SK-N-SH (cell line): ENCODE measurements at places on chromosomes 2 and 18.

DNA sequence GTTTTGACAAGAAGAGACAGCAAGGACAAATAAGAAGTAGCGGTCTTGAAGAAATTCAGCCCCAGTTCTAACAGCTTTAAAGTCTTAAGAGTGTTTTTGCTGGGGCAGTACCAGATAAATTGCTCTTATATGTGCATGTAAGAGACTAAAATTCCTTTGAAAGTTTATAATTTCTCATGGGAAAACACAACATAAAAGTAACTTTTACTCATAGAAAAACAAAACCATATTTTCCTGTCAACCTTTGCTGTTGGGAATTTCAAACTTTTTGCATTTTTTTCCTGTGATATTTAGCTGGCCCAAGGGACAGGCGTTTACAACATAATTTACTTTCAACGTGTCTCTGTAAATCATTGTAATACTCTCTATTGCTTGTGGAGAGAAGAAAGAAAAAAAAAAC, 767.8 kb upstream of the ZEB2 start:
- DNase-seq = no peak

DNA sequence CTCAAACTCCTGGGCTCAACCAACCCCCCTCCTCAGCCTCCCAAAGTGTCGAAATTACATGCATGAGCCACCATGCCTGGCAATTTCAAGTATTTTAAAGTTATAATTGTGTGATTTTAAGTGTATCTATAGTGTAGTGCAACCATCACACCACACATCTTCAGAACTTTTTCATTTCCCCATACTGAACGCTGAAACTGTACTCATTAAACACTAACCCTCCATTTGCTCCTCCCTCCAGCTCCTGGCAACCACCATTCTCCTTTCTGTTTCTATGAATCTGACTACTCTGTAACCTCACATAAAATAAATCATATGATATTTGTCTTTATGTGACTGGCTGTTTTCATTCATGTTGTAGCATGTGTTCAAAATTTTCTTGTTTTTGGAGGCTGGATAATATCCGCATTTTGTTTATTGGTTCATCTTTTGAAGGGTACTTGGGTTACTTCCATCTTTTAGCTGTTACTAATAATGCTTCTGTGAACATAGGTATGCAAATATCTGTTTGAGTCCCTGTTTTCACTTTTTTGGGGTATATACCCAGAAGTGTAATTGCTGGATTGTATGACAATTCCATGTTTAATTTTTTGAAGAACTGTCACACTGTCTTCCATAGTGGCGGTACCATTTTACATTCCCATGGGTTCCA, 188.2 kb downstream of the PLCL1 start:
- no peak for DNase-seq

DNA sequence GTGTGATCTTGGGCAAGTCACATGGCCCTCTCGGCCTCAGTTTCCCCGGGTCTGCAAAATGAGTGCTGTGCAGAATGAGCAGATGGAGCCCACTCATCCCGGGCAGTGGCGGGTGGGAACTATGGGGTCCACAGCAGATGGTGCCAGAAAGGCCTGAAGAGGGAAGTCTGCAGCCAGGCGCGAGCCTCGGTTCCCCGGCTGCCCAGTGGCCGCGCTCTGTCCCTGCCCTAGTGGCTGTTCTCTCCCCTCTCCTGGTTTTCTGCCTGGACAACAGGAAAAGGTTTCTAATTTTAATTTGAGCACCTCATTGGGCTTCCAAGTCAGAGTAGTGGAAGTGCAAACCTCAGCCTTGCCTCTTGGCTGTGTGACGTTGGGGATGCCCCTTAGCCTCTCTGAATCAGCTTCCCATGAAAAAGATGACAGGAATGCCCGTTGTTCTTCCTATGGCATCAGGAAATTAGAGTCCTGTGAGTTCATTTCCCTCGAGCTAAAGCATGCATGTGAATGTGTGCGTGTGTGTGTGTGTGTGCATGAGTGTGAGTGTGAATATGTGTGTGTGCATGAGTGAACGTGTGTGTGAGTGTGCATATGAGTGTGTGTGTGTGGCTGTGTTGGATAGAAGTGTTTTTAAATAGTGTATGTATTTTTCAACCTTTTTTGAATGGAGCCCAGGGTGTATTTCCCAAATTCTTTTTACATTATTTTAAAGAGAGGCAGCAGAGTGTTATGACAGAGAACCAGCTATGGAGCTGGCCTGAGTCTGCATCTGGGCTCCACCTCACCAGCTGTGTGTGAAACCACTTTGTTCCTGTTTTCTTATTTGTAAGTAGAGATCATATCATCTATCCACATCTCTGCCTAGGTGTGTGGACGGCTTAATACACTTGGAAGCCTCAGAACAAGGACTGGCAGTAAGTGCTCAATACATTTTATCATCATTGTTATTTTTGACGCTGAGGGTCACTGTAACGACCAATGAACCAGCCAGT, 41.3 kb downstream of the RRM2 start:
- peak; percentile 35 for DNase-seq

DNA sequence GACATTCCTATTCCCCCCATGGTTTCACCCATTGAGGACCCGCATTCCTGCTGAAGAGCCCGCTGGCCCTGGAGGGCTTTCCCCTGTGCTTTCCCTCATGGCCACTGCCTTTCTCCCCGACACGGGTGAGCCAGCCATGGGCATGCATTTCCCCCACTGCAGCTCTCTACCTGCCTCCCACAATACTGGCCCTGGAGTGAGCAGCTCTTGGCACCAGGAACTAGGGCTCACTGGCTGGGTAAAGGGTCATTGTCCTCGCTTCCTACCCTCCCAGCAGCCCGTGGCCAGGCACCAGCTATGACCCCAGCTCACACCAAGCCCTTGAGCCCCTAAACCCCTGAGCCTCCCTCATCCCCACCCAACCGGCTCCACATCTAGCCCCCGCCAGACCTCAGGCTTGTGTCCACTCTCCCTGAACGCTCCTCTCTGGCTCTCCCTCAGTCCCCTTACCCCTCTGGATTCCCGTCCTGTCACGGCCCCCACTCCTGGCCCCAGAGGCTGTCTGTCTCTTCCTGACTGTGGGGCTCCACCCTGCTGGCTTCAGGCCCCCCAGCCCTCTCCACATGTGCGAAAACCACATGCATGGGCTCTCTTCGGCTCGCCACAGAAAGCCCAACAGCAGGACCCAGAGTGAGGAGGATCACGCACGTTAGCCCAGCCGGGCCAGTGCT, 199.8 kb downstream of the ZFP36L2 start:
- DNase-seq = no peak

GRCh38 chr2:84885111-84885510, 4.2 kb upstream of the TRABD2A start:
- no peak for DNase-seq

GRCh38 chr2:231545105-231545902, 15.1 kb upstream of the NMUR1 start:
- DNase-seq = no peak

- DNase-seq = no peak
Measured at GRCh38 chr18:79395761-79396404, at the start of gene NFATC1. NFATC1 (plus strand) TSS chr18:79395930; CDS start chr18:79396225, 295 bp downstream.

DNA sequence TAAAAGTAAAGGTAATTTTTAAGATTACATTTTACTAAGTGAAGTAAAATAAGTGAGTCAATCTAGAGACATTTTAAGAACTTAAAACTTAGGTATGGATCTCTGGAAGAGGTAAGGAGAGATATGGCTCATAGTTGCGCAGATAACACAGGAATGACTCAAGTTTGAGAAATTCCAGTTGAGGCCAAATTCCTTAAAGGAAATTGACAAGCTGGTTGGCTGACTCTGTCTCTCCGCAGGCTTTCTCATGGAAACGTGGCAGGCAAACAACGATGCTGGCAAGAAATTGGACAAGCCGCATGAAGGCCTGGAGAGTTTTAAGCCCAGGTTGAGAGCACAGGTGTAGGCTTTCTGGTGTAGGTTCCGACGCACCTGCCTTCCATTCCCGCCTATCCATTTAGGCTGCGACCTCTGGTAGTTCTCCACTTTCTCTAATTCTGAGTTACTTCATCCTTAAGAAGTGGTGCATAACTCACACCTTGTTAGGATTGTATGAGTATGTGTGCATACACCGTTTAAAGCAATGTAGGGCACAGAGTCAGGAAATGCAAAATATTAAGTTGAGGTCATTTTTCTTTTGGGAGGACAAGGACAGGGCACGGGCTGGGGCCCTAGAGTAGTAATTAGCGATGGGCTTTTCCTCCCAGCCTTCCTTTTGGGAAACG, 589 bp upstream of the DAW1 start:
- DNase-seq = no peak

- peak; percentile 77 for DNase-seq
Measured at GRCh38 chr2:19746611-19747309, 155.0 kb downstream of the TTC32 start.

- DNase-seq = no peak
Measured at GRCh38 chr18:23229472-23229871, 94.2 kb downstream of the CABLES1 start.

DNA sequence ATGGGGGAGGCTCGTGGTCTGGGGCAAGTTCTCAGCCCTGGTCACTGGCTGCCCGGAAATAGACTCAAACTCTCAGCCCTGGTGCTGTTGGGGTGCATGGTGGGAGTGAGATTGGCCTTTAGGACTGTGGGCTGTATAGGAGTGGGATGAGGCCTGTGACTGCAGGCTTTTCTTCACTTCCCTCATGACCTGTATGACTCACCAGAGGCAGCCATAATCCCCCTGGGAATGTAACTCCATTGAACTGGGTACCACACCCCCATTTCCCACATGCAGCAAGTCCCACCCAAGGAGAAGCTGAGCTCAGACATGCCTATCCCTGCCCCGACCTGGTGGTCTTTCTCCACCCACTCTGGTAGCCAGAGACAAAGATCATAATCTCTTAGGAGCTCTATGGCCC, 177.7 kb upstream of the OSR1 start:
- no peak for DNase-seq

GRCh38 chr2:25420820-25421237, 79.1 kb upstream of the DNMT3A start:
- DNase-seq = no peak

DNA sequence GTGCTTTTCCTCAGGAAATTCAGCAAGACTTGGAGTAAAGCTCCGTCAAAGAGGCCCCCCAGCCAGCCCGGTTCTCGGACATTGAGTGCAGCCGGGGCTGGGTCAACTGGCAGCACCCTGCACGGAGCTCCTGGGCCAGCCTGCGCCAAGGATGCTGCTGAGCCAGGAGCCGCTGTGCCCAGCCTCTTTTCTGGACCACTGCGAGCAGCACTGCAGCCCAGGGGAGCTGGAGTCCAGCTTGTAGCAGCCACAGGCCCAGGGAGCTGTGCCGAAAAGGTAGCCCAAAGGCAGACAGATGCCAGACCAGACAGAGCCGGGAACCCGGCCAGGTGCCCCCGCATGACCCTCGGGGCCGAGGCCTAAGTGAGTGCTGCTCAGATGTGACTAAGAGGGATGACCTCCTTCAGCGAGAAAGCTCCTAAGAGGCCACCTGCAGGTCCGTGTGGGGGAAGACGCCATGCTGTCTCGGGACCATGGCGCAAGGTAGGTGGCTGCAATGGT, 7.3 kb downstream of the CLHC1 start:
- peak; percentile 31 for DNase-seq
